AG10803 (cell line): ENCODE measurements at places on chromosomes 1 and 21.

- peak; percentile 82 for DNase-seq
Observed at GRCh38 chr1:51924455-51924854, 45.9 kb upstream of the NRDC start.

DNA sequence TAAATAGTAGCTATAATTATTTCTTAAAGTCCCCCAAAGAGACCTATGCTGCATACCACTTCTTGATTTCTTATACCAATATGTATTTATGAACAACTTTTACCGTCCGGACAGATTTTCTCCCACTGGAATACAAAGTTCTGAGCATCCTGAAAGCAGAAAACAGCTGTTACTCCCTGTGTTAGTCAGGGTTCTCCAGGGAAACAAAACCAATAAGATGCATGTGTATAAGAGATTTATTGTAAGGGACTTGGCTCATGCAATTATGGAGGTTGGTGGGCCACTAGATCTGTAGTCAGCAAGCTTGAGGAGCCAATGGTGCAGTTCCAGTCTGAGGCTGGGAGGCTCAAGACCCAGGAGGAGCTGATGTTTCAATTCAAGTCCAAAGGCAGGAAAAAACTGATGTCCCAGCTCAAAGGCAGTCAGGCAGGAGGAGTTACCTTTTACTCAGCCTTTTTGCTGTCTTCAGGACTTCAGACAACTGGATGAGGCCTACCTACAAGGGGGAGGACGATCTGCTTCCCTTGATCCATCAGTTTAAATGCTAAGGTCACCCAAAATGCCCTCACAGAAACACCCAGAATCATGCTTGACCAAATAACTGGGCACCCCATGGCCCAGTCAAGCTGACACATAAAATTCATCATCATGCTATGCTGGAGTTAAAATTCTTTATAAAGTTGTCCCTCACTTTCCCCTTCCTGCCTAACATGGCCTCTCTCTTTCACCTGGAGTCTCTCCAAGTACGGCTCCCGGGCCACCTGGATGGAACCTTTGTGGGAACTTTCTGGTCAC is 24.3 kb upstream of the ATF3 start:
- DNase-seq: no peak

DNA sequence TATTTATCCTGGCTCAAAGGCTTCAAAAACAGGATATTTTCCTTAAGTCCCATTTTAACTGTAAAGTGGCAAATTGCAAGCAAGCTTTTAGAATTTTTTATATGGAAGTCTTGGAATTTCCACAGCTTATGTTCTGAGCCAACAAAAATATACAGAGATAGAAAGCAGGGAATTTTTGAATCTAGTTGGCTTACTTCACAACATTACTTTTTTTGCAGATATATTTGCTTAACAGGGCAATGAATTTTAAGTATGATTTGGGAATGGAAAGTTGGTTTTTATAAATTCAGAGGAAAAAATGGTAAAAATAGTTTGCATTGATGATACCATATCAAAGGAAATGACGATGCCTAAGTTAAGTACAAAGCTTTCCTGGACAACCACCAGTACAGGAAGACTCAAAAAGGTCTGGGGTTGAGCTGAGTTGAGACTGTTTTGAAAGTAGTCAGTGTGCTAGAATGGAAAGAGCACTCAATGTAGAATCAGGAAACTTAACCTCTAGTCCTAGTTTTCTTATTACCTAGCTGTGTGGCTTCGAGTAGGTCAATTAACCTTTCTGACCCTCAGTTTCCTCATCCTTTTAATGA is 11.0 kb upstream of the VCAM1 start:
- no peak for DNase-seq

DNA sequence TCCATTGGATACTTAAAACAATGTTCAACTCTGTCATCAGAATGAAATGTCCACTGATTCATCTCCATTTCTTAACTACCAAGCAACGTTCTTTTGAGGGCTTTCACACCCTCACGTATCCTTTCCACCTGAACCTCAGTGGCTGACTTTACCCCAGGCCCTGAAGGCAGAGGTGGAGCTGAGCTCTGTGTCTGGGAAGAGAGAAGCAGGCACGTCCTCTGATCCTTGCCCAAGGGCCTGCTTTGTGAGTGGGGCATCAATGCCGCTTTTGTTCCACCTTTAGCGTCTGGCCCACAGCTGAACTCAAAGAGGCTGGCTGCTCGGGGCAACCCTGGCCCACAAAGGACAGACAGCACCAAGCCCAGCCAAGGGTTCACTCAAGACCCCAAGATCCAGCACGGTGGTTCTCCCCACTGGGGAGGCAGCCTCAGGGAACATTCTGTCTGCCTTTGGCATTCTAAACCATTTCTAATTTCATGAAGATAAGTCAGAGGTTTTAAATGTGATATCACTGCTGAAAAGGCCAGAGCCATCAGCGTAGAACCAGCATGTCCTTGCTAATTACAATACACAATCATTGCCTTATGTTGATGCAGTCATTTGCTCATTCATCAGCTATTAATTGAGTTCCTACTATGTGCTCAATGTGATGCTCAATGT is 126.0 kb upstream of the UBE2U start:
- no peak for DNase-seq

DNA sequence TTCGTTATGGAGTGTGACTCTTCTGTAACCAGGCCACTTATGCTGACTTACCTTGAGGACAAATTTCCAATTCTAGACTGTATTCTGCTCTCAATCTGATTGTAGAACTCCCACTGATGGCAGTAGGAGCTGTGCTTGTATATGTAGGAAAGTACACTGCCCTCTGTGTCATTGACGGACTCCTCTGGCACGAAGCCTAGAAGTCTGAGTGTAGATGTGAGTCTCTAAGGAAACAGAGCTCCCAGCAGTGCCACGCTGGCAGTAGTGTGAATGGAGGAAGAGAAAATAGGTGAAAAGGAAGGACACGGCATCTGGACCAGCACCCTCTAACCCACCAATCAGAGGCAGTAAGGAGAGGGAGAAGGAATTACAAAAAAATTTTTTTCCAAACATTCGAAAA is 130.4 kb upstream of the ADGRL2 start:
- peak; percentile 83 for DNase-seq

DNA sequence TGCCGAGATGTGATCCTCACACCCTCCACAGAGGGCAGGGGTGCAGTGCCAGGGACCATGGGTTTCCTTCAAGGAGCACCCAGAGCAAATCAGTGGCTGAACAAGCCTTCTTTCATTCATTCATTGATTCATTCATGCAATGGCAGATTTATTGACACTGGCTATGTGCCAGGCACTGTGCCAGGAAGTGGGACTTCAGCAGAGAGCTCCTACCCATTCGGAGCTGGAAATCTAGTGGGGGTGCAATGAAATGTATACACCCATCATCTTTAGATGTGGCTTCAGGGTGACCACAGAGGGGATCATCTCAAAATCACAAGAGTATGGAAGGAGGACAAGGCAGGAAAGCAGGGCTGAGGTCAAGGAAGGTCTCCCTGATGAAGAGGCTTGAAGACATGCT is 18.9 kb downstream of the SLC6A9 start:
- DNase-seq: no peak

- DNase-seq: peak; percentile 11
Observed at GRCh38 chr1:89844241-89844807, 23.5 kb downstream of the LRRC8D start.

DNA sequence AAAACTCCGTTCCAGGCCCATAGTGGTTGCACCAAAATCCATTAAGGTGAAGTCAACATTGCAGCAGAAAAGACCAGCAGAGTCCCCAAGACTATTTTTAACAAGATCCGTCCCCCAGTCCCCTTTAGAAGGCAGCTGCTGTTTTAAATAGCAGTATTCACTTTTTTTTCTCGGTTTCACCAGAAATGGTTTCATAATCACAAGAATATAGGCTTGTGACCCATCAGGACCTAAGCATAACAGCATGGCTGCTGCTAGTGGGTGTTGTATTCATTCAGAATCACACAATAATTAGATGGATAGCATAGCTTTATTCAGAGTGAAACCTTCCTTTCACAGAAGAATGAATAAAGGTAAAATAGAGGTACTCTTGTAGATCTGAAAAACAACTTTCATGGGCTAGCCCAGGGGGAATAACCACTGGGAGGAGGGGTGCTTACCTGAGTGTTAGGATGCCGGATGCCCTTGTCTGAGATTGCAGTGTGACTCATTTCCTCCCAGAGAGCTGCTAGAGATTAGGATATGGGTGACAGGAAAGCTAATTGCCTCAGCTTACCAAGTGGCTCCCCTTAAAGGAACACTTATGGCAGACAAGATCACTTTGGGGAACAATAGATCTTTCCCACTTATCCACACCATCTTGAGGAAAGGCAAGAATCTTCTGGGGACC is 35.0 kb downstream of the ACKR1 start:
- no peak for DNase-seq

GRCh38 chr1:52424231-52424636 is 19.8 kb downstream of the PRPF38A start:
- no peak for DNase-seq

DNA sequence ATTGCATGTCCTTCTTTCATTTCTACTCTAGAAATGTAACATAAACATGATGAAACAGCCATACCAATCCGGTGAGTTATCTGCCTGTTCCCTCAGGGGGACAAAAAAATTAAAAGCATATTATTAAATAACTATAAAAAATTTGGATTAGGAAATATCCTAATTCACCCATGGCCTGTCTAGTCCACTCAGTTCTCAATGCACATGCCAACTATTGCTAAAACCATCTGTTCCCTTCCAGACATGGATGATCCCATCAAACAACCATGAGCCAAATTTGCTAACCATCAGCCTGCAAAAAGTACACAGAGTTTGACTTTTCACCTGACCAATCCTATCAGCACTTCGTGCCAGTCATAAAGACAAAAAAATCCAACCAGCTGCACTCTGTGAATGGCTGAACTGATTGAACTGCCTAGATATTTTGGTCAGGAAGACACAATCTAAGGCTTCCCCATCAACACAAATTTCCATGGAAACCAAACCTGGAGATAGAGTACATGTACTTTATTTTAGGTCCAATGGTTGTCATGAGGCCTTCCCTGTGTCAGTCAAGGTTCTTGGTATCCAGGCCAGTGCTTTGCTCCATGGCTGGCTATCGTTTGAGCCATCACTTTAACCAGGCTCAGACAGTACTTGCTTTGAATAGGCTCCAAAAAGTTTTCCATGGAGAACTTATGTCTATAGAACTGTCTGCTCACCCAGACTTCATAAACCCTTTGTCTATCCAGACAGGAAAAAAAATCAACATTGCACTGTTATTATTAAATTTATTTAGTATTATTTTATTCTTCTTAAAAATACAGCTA is 570.8 kb downstream of the LTN1 start:
- DNase-seq: peak; percentile 98

DNA sequence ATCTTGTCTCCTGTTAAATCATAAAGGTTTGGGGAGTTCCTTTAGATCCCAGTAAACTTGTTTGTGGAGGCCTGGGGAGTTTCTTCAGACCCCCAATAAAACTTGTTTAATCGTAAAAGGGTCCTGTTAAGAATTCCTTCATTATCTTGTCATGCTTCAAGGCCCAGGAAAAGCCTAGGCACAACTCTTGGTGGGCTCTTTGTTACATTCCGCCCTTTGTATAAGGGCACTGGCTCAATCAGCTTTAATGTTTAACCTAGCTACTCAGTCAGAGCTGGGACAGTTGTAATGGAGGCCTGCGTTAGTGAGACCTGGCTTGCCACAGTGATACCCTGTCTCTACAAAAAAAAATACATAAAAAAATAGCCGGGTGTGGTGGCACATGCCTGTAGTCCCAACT is 77.2 kb downstream of the MPZL1 start:
- no peak for DNase-seq

GRCh38 chr1:38095454-38095931 is 48.9 kb upstream of the POU3F1 start:
- no peak for DNase-seq

DNA sequence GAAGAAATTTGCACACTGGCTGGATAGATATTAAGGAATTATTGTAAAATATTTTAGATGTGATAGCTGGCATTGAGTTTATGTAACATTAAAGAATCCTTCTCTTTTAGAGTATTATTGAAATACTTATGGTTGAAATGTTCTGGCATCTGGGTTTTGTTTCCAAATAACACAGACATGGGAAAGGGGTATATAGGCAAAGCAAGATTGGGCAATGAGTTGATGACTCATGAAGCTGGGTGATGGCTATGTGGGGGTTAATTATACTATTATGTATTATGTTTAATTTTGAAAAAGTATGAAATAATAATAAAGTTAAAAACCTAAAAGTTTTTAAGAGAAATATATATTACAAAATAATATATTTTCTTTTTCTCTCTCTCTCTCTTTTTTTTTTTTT is 12.5 kb upstream of the PTPN14 start:
- DNase-seq: peak; percentile 59

GRCh38 chr1:52551507-52552235 is 1.2 kb downstream of the TUT4 start:
- peak; percentile 33 for DNase-seq

DNA sequence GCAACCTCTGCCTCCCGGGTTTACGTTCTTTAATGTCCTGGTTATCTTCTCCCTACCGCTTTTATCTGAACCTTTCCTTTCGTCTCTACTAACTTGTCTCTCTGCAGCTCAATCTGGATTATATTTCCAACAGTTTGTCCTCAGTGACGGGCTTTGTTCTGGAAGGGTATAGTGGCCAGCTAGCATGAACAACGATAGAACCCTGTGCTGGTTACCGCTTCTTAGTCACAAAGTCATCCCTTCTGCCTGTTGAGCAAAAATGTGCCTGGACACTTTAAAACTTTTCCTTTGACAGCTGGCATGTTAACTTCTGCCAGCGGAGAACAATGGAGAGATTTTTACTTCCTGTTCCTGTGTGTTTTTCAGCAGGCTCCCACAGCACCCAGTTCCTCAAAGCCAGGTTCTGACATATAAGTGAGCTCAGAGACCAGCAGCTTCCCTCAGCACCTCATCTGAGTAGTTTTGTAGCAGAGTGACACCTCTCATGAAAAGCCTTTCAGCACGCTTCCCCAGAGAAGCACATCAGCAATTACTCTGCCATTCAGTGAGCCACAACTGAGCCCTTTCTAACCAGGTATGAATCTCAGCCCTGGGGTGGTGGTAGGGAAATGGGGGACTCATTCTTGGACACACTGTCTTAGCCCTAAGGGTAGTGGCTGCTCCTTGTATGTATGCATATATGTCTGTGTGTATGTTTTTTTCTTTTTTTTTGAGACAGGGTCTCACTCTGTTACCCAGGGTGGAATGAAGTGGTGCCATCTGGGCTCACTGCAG is 23.6 kb upstream of the CCDC17 start:
- no peak for DNase-seq

DNA sequence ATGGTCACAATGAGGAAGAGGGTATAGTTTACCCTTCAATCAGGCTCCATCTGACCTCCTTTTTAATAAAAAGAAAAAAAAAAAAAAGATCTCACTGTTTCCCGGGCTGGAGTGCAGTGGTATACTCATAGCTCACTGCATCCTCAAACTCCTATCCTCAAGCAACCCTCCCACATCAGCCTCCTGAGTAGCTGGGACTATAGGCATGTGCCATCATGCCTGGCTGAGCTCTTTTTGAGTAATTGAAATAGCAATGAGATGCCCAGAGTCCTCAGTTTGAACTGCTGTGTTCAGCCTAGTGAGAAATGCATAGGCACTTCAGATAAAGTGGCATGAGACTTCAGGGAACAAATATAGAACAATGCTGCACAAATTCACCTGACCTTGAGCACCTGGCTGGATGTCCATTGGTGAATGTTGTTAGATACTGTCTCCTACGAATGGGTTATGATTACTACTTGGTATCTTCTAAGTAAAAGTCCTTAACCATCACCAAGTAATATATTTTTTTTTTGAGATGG is 67.6 kb downstream of the NR5A2 start:
- DNase-seq: no peak
